Activated CD8-positive, alpha-beta T cell treated with anti-CD3 and anti-CD28 coated beads, Interleukin-2, amount 10 ng/mL, durations not matched to agents 7 days and 5 days (primary cell): ENCODE measurements at places on chromosomes 12 and 14. TPM values are rescaled to one million over a fixed set of nuclear protein-coding genes. Genes with fewer than 3 reads are reported as not detected.
A peak's percentile ranks its signal among the peaks of the same experiment; 100 is the strongest.

TCL1A gene
- not detected for total RNA-seq

GRCh38 chr14:68687746-68688145, 105.1 kb downstream of the ZFP36L1 start:
- H3K4me1 ChIP-seq: peaks cover 40% of the 10 kb centered on the region
- H3K36me3 ChIP-seq: no peaks in the 10 kb centered on the region
- DNase-seq: no peak

KLRK1 gene
- total RNA-seq: 117 TPM

CLEC7A gene
- total RNA-seq: not detected

DNA sequence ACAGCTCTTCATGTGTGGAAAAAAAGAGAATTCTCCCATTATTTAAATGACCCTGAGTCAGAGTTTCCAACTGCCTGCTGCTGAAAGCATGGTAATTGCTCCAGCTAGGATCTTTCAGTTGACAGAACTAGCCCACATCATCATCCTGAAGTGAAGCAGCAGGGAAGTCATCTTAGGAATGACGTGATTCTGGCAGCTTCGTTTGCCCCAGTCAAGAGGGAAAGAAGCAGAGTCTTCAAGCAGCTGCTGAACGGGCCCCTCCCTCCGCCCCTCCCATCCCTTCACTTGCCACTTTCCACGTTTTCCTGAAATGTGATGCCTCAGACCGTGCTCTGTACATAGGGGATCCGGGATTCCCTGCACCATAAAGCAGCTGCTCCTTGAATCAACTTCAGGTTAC, 455.0 kb upstream of the TMEM132C start:
- DNase-seq: no peak
- no peaks in the 10 kb centered on the region for H3K27me3 ChIP-seq
- no peaks in the 10 kb centered on the region for H3K4me1 ChIP-seq
- no peak overlapping the region for H3K4me3 ChIP-seq
- no peak overlapping the region for H3K27ac ChIP-seq

CRIP2 gene
- total RNA-seq: 0.31 TPM

GRCh38 chr14:53841109-53842099, 115.2 kb downstream of the BMP4 start:
- no peak overlapping the region for H3K27ac ChIP-seq
- no peaks in the 10 kb centered on the region for H3K4me1 ChIP-seq
- H3K36me3 ChIP-seq: no peaks in the 10 kb centered on the region
- DNase-seq: no peak

GRCh38 chr12:15534322-15534721, 212.0 kb downstream of the PTPRO start:
- DNase-seq: peak; percentile 59
- H3K4me3 ChIP-seq: peak overlapping the region; percentile 64
- peak overlapping the region; percentile 70 for H3K27ac ChIP-seq
- no peaks in the 10 kb centered on the region for H3K36me3 ChIP-seq
- peaks cover 12% of the 10 kb centered on the region for H3K27me3 ChIP-seq

DNA sequence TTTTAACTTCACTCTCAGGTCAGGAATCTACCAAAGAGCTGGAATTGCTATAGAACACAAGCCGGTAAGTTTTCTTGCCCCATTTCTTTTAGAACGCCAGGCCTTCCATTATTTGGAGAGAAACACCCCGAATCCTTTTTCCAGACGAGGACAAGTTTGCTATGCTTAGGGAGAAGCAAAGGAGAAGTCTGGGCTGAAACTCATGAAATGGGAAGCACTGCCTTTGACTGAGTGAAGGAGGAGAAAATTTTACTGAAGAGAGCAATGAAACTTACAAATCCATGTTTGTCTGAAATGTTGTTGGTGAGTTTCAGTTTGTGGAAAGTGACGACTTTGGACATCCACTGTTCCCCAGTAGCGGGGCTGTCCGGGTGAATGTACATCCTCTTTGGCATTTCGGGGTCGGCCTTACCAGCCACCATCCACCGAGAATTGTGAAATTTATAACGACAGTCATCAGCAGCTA, 3.3 kb downstream of the TBX3 start:
- H3K36me3 ChIP-seq: peaks cover 7% of the 10 kb centered on the region
- peaks cover 14% of the 10 kb centered on the region for H3K4me1 ChIP-seq
- no peak overlapping the region for H3K4me3 ChIP-seq
- H3K27me3 ChIP-seq: peaks cover 61% of the 10 kb centered on the region
- H3K27ac ChIP-seq: no peak overlapping the region

- H3K27ac ChIP-seq: no peak overlapping the region
- H3K27me3 ChIP-seq: peaks cover 11% of the 10 kb centered on the region
- no peaks in the 10 kb centered on the region for H3K36me3 ChIP-seq
- no peak for DNase-seq
These were observed 73.4 kb downstream of the PPM1H start for GRCh38 chr12:62861586-62861985.

RNASE3 gene
- not detected for total RNA-seq

DNA sequence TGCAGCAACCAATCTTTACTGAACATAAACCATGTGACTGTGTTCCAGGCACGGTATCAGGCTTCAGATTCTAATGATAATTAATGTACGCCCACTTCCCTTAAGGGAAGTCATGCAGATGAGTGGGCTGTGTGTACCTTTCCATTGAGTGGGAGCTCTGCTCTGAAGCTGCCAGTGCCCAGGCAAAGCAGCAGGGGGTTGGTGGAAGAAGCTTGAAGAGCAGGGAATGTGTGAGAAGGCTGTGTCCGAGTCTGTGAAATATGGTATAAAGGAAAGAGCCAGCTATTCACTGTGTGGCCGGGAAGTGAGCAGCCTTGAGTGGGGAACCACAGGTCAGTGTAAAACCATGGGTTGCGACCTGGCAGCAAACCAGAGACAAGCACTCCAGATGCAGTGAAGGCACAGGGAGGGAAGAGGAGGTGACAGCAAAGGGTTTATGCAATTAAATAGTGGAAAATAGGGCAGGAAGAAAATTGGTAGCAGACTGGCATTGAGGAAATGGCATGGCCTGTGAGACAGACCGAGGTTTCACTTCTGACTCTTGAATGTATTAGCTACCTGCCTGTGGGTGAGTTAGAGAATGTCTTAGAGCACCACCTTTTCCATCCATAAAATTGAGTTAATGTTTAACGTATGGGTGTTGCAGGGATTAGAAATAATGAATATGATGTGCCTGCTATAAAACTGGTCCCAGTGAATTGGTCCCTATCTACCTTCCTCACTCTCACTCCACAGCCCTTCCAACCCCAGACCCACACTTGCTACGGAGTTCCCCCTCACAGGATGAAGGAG, 116.4 kb downstream of the NTF3 start:
- H3K27ac ChIP-seq: no peak overlapping the region
- DNase-seq: no peak
- no peaks in the 10 kb centered on the region for H3K4me1 ChIP-seq
- H3K4me3 ChIP-seq: no peak overlapping the region
- H3K36me3 ChIP-seq: no peaks in the 10 kb centered on the region

SLC25A47 gene
- not detected for total RNA-seq

PTHLH gene
- not detected for total RNA-seq

DNA sequence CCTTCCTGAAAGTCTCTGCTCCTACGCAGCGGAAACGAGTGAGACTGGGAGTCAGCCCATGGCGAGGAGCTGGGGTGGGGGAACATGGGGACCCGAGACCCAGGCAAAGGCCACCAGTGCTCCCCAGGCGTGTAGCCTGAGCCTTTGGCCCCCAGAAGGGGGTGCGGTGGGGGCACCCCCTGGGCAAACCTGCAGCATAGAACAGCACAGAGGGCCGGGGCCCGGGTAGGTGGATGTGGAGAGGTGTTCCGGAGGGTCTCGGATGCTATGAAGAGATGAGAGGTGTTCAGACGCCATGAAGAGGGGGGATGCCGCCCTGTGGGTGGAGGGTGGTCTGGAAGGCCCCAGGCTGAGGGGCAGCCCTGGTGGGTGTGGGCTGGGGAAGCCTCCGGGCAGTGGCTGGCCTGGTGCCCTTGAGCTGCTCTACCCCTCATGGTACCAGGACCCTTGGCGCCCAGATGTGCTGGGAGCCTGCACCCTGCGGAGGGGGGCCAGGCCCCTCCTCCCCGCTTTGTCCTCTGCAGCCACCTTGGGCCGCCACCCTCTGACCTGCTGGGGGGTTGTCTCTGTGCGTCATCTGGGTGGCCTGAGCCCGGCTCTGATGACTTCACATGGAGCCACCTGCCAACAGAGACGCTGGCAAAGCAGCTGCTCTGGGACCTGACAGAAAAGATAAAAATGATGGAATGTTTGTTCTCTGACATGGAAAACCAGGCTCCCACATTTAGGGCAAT, 83.4 kb downstream of the KIF26A start:
- H3K4me3 ChIP-seq: no peak overlapping the region
- no peak overlapping the region for H3K27ac ChIP-seq
- H3K36me3 ChIP-seq: no peaks in the 10 kb centered on the region
- H3K4me1 ChIP-seq: peaks cover 6% of the 10 kb centered on the region
- DNase-seq: no peak
- peaks cover 2% of the 10 kb centered on the region for H3K27me3 ChIP-seq

GRCh38 chr12:5923043-5923605, 21.9 kb downstream of the ANO2 start:
- no peak overlapping the region for H3K27ac ChIP-seq
- no peak overlapping the region for H3K4me3 ChIP-seq
- no peaks in the 10 kb centered on the region for H3K27me3 ChIP-seq
- no peak for DNase-seq

DNA sequence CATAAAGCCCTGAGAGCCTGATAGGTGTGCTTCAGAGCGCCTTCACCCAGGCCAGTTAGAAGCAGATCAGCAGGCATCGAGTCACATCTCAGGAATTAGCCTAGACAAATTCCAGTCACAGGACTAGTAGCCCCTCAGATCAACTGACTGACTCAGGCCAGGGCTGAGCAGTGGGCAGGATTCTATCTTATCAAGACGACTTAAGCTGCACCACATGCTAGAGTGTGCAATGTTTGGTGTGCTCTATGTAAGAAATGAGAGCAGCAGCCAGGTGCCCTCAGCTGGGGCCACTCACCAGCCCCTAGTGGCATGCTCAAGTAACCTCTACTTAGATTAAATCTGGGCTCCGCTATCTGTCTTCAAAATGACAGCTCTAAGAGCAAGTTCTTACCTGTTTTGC, 19.7 kb upstream of the NGB start:
- H3K4me3 ChIP-seq: no peak overlapping the region
- no peaks in the 10 kb centered on the region for H3K36me3 ChIP-seq
- H3K27ac ChIP-seq: no peak overlapping the region
- H3K27me3 ChIP-seq: no peaks in the 10 kb centered on the region
- no peak for DNase-seq

DNA sequence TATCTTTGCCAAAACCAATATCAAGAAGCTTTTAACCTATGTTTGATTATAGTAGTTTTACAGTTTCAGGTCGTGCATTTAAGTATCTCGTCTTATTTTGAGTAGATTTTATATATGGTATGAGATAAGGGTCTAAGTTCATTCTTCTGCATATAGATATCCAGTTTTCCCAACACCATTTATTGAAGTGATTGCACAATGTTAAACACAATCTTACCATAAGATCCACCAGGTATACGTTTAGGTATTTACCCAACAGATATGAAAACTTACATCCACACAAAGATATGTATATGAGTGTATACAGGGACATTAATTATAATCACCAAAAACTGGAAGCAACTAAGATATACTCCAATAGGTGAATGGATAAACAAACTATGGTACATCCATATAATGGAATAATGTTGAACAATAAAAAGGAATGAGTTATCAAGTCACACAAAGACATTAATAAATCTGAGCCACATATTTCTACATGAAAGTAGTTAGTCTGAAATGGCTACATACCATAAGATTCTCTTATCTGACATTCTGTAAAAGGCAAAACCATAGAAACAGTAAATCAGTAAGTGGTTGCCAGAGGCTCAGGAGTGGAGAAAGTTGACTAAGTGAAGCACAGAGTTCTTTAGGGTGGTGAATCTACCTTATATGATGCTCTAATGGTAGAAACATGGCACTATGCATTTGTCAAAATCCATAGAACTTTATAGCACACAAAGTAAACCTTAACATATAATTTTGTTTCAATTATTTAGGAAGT, 222.6 kb downstream of the NUAK1 start:
- no peak overlapping the region for H3K27ac ChIP-seq
- H3K4me1 ChIP-seq: no peaks in the 10 kb centered on the region

P2RX2 gene
- not detected for total RNA-seq

GRCh38 chr14:69081271-69081670, 71.6 kb downstream of the DCAF5 start:
- DNase-seq: no peak
- no peak overlapping the region for H3K27ac ChIP-seq
- no peaks in the 10 kb centered on the region for H3K4me1 ChIP-seq
- H3K36me3 ChIP-seq: peaks cover 41% of the 10 kb centered on the region

GRCh38 chr12:131892711-131893604, 1.5 kb upstream of the ULK1 start:
- no peak for DNase-seq
- no peak overlapping the region for H3K27ac ChIP-seq
- peak overlapping the region; percentile 38 for H3K4me3 ChIP-seq
- H3K36me3 ChIP-seq: no peaks in the 10 kb centered on the region
- peaks cover 17% of the 10 kb centered on the region for H3K4me1 ChIP-seq

GPR135 gene
- 1.5 TPM for total RNA-seq

DNA sequence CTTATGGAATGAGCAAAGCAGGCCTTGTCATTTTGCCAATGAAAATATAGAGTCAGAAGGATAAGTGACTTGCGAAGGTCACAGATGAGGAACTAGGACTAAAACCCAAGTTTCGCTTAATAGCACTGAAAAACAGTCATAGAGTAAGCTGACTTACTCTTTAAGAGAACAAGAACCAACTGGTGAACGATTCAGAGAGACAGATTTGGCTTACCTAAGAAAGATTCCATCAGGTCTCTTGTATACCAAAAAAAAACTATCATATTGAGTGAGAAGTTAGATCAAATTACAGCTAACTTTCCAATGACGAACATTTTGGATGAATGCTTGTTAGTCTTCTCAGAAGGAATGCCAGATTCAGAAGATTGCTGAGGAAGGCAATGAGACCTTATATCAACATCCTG, 74.2 kb downstream of the ZFC3H1 start:
- DNase-seq: no peak
- no peak overlapping the region for H3K27ac ChIP-seq
- no peaks in the 10 kb centered on the region for H3K4me1 ChIP-seq

DNA sequence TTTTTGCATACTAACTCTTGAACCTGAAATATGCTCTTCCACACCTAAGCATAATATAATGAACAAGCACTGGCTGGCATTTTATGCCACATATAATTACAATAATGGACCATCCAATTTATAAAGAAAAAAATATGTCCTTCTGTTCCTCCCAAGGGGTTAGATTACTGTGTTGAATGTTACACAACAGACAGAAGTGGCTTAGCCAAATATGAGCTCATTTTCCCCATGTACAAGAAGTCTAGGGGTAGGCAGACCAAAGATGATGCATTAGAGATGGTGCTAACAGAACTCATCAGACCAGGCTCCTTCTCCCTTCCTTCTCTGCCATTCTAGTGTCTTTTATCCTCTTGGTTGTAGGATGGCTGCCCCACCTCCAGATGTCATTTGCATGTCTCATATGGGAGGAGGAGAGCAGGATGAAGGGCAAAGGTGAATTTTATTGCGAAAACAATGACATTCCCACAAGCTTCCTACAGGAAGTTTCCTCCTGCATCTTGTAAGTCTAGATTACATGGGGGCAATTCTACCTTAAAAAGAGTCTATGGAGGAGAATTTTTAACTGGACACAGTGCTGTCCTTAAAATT, 43.9 kb upstream of the SLC2A13 start:
- no peak overlapping the region for H3K4me3 ChIP-seq
- no peaks in the 10 kb centered on the region for H3K36me3 ChIP-seq
- no peak overlapping the region for H3K27ac ChIP-seq

GRCh38 chr12:132182711-132183365, 38.6 kb downstream of the NOC4L start:
- DNase-seq: no peak
- no peak overlapping the region for H3K4me3 ChIP-seq
- H3K4me1 ChIP-seq: peaks cover 56% of the 10 kb centered on the region
- H3K36me3 ChIP-seq: peaks cover 4% of the 10 kb centered on the region
- H3K27ac ChIP-seq: no peak overlapping the region
- H3K27me3 ChIP-seq: peaks cover 19% of the 10 kb centered on the region
